Jurkat, Clone E6-1 (cell line): ENCODE measurements at places on chromosomes 1 and 21.

DNA sequence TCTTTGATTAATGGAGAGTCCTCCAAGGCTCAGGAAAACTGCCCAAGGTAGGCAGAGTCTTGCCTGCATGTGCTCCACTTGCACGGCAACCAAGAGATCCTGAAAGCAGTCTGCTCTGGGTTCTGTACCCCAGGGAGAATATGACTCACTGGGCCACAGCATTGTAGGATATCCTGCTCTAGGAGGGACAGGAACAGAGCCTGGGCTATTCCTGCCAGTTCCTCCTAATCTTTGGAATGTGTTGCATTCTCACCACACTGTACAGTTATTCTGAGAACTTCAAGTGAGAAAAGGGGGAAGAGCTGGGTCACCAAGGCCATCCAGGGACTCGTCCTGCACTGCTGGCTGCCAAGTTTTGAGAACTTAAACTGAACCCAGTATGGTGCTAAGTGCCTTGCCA, 278.5 kb downstream of the MATN1 start:
- DNase-seq: no peak

- DNase-seq: no peak
Observed at GRCh38 chr21:14741256-14741655, 195.1 kb upstream of the SAMSN1 start.

DNA sequence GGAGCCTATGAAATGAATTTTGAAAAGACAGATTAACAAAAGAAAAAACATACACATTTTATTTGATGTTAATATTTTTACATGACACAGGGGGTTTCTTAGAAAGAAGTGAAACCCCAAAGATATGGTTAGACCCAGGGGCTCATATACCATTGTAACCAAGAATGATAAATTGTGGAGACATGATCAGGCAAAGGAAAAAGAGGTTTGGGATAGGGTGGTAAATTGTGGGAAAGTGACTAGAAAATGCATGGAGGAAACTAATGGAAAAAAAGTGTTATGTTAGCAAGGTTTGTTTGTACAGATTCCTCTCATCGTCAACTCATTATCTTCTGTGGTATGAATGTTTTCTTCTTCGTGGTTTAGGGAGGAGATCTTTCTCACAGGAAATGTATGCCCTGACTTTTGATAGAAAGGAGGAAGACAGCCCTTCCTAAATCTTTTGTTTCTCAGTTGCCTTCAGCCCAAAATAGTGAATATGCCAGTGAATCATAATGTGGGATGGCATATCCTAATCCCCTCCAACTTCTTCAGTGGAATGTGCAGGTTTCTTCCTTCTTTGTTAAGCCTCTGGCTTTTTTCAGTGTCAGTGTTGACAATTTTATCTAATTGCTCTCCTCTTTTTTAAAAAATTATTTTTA, 140.4 kb upstream of the UBE2U start:
- peak; percentile 8 for DNase-seq

GRCh38 chr1:194474701-194475100, 1288.3 kb upstream of the B3GALT2 start:
- DNase-seq: no peak

- DNase-seq: no peak
Observed at GRCh38 chr1:55181666-55182065, 33.5 kb downstream of the USP24 start.

DNA sequence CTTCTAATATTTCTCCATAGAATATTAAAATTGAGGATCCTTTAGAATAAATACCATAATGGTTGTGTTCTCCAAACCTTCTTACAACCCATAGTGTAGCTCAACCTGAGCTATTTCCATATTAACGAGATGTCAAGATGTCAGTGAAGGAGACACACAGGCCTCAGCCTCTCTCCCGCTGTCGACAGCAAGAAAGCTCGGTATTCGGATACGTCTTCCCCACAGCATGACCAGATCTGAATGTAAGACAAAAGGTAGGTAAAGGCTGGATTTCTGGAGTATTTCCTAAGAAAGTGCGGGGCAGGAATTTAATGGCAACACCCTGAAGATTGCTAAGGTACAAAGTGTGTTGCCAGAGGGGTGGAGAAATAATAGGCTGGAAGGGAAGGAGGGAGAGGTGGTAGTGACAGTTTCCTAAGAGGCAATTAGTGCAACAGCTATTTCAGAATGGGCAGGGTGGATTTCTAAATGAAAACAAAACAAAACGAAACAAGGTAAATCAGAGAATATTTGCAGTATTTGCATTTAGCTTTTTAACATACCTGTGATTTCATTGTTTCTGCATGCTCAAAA, 1.7 kb downstream of the ADSS2 start:
- no peak for DNase-seq

GRCh38 chr1:153619171-153619570, 3.0 kb upstream of the S100A14 start:
- no peak for DNase-seq

- no peak for DNase-seq
Observed at GRCh38 chr1:174800216-174800851, 199.4 kb upstream of the CACYBP start.

DNA sequence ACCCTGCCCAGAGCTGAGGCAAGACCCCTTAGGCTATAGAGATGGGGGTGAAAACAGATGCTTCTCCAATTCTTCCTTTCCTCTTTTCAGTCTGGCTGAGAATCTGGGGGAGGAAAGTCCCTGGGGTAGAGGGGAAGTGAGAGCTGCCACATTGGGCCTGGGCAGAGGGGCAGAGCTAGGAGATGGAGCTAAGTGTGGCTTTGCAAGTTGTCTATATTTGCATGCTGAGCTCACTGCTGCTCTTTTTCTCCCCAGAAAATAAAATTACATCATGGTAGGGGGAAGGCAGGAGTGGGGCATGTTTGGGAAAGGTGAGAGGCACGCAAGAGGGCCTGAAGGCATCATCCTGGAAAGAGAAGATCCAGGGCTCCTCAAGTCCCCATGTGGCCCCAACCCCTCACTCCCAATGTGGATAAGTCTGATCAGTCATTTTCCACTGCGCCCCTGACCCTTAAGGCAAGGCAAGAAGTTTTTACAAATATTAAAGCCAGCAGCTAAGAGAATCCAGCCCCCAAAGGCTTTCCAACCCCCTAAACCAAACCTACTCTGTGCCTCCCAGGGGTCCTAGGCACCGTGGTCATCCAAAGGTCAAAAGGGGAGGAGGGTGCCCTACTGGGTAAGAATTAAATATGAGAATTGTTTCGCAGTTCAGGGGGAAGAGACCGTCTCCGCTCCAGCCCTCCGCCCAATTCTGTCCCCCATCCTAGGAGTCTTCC, 500 bp upstream of the PEA15 start:
- no peak for DNase-seq

- DNase-seq: no peak
Observed at GRCh38 chr1:235597867-235598553, 51.6 kb downstream of the GNG4 start.
